ENCODE measurements at places on chromosomes 1 and 21.
A peak's percentile ranks its signal among the peaks of the same experiment; 100 is the strongest.

GRCh38 chr21:7957713-7958064 lies 2563.7 kb upstream of the TPTE start:
- DNase-seq: no peak

DNA sequence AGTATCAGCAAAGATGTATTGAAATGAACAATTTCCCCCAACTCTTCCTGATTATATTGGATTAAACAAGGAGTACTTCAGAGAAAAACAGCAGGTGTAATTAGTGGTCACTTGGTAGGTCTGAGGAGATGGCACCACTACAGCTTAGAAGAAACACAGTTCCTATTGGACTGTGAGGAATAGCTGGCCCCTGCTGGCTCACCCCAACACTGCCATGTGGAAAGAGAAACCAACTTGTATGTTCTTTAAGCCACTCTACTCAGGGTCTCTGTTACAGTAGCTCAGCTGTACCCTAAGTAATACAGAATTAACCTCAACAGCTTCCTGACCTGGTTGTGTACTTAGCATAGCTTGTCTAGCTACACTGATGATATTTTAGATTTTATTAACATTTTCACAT lies 26.5 kb upstream of the MTR start:
- no peak for DNase-seq

DNA sequence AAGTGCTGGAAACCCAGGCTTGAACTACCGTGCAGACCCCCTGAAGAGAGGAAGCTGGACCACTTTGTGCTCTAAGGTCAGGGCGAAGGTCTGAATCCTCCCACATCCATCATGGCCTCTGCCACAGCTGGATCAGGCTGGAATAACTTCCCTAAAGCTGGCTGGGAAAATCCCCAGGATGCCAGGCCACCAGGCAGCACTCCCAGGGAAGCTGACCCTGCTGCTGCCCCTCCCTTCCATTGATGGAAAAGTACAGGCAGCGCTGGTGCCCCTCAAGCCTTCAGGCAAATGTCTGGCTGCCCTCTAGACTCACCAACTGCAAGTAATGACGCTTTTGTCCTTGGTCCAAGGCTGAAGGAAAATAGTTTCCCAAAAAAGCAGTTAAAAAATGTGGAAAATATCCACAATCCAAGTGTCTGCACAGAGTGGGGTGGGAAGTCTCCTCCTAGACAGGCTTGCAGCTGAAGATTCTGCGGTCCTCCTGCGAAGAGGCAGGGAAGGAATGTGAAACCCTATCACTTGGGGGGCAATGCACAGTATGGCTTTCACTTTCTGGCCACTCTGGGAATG lies 39.9 kb upstream of the TSPAN2 start:
- no peak for DNase-seq

- DNase-seq: no peak
Measured at GRCh38 chr1:19029191-19030085, 73.0 kb upstream of the IFFO2 start.

- no peak for DNase-seq
Measured at GRCh38 chr1:229234870-229235472, 35.9 kb upstream of the RAB4A start.

- no peak for DNase-seq
Measured at GRCh38 chr1:193189442-193190095, 3.2 kb upstream of the B3GALT2 start.

- DNase-seq: peak; percentile 67
Measured at GRCh38 chr1:155173478-155174323, at the start of gene TRIM46. Gene TRIM46, plus strand, starts transcription at chr1:155173849. Its CDS starts 118 bp downstream, at chr1:155173967.

DNA sequence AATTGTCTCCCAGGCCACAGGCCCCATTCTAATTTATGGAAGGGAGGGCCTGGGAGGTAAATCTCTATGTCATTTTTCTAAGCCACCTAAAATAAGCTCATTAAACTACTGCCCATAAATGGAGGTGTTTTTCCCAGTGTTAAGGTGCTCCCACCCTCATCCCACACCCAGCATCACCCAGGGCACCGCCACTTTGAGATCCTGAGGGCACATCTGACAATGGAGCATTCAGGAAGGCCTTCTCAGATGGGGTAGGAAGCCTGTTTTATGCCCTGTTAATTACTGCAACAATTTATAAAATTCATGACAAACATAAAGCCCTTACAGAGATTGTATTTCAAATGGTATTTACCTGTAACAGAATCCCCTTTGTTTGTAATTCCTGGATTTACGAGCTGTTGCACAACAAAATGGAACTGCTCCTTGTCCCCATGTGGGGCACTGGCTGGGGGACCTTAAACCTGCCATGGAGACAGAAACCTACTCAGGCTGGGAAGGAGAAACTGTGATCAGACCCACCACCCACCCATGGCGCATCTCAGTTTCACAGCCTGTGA lies 319.5 kb upstream of the USP24 start:
- DNase-seq: no peak

- no peak for DNase-seq
Measured at GRCh38 chr1:167404161-167404888, 114.0 kb downstream of the CD247 start.

DNA sequence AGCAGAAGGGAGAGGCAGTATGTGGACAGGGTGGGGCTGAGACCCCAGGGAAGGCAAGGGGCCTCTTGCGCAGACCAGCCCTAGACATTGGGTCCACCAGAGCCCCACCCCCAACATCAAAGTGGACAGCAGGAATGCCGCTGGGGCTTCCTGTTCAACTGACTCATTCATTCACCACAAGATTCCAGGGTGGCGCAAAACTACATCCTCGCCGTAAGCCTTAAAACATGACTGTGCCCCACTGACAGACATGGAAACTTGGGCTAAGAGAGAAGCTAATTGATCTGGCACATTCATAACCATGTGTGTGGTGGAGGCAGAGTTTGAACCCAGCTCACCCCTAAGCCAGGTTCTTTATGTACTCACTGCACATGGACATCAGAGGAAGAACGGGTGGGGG lies 14.0 kb downstream of the COL16A1 start:
- no peak for DNase-seq

- no peak for DNase-seq
Measured at GRCh38 chr1:100353988-100354387, 1.7 kb downstream of the CDC14A start.

- DNase-seq: no peak
Measured at GRCh38 chr1:87867626-87868025, 538.9 kb downstream of the LMO4 start.

- no peak for DNase-seq
Measured at GRCh38 chr21:33116676-33117075, 46.7 kb downstream of the OLIG1 start.

GRCh38 chr21:43925609-43926008 lies 60.6 kb downstream of the AGPAT3 start:
- no peak for DNase-seq

DNA sequence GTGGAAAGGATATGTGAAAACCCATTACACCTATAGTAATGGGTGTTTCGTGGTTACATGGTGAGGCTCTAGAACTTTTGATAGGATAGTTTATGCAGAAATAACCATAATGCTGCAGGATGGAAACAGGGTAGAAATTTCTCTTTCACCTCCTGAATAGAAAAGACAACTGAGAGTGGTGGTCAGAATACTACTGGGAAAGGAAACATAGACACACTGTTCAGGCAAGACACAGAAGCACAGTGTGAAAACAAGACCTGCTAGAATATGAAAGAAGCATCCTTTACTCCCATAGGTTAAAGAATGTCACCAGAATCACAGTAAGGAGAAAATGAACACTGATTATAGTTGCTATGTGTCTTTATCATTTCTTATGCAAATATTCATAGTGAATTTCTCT lies 496.6 kb downstream of the DPYD start:
- DNase-seq: no peak

DNA sequence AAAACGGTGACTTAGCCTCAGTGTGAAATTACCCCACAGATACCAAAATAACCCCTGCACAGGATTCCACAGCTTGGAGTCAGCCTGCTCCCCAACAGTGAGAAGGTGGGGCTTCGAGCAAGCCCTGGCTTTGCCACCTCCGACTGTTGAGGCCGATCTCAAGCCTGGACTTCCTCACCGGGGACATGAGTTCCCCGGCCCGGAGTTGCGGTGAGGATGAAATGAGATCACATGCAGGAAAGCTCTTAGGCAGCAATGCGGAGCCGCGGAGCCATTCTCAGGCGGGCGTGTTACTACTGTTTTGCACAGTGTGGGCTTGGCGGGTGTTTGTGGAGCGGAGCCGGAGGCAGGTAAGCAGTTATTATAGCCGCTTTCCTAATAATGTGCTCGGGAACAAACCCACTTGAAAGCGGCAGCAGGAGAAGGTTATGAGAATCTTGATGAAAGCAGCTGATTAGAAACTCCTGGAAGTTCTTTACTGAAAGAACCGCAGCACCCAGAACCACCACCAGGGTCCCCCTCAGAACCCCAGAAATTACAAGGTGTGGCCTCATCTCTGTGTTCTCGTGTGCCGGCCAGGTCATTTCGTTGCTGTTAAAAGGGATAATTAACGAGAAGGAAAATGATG lies 3.9 kb upstream of the CLSTN1 start:
- no peak for DNase-seq

GRCh38 chr1:180540697-180541594 lies 17.8 kb upstream of the OVAAL start:
- DNase-seq: no peak

DNA sequence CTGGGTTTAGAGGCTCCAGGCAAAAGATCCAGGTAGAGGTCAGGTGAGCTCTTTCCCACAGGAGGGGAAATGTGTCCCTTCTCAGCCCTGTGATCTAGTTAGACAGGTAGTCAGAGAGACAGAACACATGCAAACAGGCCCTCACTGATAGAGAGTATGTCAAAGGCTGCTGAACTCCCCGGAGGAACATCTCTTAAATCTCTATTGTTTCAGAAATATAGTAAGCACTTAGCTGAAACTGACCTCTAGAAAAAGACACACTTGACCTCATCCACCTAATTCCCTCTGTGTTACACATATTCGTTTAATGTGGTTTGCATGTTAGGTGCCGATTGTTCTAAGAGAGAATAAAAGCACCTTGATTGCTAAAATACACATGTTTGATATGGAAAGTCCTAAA lies 23.3 kb downstream of the SUSD4 start:
- no peak for DNase-seq

GRCh38 chr1:27968692-27969091 lies 8.9 kb downstream of the XKR8 start:
- no peak for DNase-seq

- no peak for DNase-seq
Measured at GRCh38 chr1:234078143-234078542, 173.7 kb downstream of the SLC35F3 start.

GRCh38 chr1:77524038-77524437 lies 158.4 kb downstream of the ZZZ3 start:
- no peak for DNase-seq

- DNase-seq: no peak
Measured at GRCh38 chr1:17194615-17195528, 10.1 kb upstream of the PADI1 start.

DNA sequence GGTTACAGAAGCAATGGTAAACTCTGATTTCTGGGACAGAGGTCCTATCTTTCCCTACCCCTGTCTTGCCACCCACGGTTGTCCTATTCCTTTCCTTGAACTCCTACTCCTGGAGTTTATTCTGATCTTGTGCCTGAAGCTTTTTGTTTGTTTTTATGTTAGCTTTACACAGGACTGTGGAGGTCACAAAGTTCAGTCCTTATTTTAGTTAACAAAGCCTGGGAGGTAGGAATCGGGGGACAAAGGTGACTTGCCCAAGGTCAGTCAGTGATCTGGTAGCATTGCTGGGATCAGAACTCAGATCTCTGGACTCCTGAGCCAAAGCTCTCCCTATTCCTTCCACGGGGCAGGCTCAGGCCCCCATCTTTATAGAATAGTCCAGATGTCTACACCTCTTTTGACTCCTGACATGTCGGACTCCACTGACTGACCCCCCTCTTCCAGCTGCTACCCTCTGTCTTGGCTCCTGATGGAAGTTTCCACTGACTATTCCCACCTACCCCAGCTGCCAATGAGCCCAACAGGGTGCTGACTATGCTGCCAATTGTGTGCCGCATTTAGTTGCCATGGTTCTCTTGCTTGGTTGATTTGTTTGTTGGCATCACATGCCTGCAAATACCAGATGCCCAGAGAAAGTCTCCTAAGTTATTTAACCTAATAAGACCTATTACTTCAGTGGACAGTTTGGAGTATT lies 9.9 kb downstream of the F5 start:
- DNase-seq: no peak

DNA sequence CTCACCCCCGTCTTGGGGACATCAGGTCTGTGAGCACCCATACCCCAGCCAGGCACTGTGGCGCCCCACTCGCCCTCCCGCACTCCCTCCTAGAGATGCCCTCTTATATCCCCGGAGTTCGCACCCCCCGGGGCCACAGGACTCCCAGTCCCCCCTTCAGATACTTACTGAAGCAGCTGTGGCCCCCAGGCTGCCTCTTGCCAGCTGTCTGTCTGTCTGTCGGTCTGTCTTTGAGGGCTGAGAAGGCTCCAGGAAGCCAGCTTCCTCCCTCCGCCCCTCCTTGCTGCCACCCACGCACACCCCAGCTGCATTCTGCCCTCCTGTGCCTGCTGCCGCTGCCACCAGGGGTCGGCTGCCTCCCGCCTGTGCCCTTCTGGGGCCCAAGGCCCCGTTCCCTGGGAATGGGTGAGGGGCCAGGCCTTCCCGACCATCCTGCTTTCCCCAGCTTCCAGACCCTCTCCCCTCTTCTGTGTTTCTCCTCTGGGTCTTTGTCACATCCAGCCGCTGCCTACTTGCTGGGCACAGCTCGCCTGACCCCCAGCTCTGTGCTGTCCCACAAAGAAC lies at the start of gene PTPN7:
PTPN7 (minus strand) TSS at position 226 of the 564 bp plus-strand sequence. CDS start 1,200 bp downstream, outside the sequence.
- DNase-seq: no peak

- peak; percentile 39 for DNase-seq
Measured at GRCh38 chr1:116309090-116309870, 63.8 kb upstream of the ATP1A1 start.

- no peak for DNase-seq
Measured at GRCh38 chr1:108199201-108199691, 897 bp downstream of the SLC25A24 start.

- no peak for DNase-seq
Measured at GRCh38 chr21:41258617-41259016, 58.0 kb upstream of the FAM3B start.

DNA sequence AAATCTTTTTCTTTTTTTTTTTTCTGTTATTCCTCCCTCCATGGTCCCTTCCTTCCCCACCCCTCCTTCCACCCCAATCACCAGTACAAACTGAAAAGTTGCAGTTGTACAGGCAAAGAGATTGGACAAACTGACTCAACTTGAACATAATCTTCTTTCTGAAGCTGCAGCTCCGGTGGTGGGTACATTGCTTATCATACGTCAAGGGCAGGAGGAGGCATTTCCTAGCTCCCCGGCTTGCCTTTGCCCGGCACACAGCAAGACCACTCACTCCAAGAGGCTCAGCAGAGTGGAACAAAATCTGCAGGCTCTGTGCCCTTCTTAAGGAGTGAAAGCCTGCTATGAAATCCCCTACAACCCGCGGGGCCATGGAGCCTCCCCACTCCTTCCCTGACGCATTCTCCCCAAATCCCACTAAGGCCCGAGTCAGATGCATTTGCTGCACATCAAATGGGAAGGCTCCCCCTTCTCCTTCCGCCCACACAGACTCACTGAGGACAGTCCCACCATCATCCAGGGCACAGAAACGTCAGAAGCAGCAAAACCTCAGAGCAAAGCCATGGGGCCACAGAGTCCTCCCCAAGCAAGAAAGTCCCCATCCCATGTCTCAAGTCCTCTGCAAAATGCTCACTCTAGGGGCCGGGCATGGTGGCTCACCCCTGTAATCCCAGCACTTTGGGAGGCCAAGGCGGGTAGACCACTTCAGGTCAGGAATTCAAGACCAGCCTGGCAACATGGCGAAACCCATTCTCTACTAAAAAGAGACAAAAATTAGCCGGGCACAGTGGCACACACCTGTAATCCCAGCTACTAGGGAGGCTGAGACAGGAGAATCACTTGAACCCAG lies 45.9 kb downstream of the SYF2 start:
- no peak for DNase-seq
